ELR (cell line): ENCODE measurements at places on chromosomes 5 and 9.

GRCh38 chr5:74336297-74336696, 304.2 kb downstream of the ENC1 start:
- peak; percentile 35 for DNase-seq

GRCh38 chr9:78577156-78577906, 280.4 kb downstream of the PSAT1 start:
- no peak for DNase-seq

DNA sequence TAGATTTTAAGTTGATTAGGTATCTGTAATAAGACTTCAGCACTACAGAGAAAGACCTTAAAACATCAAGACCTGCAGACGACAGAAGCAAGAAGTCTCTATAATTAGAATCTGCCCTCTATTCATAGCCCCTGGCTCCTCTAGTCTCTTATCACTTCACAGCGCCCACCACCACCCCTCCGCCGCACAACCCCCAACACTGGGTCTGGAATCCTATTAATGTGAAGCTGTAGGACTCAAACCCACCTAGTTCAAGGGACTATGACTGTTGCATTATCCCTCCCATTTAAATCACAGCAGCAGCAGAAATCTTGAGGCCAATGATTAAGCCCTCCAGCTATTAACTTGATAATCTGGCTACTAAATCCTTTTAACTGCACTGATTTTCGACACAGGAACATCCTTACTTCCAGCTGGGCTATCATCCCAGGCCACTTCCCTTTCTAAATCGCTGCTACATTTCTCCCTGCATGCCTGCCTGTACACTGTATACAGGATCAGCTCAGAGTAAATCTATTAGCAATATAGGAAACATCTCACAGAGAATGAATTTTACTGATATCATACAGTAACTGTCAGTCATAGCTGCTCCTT, 159.5 kb upstream of the GRAMD2B start:
- no peak for DNase-seq

- no peak for DNase-seq
These were observed 14.7 kb upstream of the SLC9A3 start for GRCh38 chr5:538801-539468.

GRCh38 chr5:150660108-150660831, 781 bp upstream of the MYOZ3 start:
- DNase-seq, result no peak

GRCh38 chr5:59193616-59194319, 610.9 kb downstream of the RAB3C start:
- DNase-seq, result peak; percentile 97

DNA sequence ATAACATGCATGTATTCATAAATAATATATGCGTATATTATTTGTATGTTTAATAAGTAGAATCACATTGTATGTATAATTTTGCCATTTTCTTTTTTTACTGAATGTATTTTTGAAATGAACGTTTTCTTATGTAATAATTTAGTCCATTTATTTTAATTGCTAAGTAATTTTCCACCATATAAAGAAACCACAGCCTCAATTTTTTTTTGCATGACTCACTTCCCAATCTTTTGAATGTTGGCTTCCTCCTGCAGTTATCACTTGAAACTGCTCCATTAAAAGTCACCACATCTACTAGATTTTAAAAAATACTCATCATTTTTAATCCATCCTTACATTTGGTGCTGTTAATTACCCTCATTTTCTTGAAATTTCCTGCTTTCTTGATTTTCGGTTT, 363.3 kb upstream of the MEF2C start:
- DNase-seq, result peak; percentile 23

GRCh38 chr5:17357504-17357903, 140.1 kb downstream of the BASP1 start:
- DNase-seq, result no peak

DNA sequence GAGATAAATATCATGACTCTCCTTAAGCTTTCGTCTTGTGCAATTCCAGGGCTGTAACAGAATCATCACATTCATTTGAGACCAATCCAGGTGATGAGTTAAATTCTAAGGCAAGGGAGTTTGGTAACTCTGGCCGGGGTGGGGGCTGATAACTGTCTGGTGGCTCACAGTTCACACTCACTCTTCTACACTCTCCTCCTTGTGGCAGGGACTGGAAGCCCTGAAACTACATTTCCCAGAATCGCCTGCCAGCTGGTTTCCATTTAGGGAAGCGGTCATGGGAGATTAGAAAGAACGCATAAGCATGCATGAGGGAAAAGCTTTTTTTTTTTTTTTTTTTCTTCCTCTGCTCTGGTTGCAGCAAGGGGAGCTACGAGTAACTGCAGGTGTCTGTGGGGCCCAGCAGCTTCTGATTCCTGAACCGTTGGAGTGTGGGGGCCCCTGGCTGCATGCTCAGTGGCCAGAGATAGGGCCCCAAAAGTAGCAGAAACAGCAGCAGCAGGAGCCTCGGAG, 154.8 kb upstream of the TBC1D2 start:
- DNase-seq, result peak; percentile 57

GRCh38 chr9:98609646-98610045, 99.1 kb downstream of the GABBR2 start:
- no peak for DNase-seq
